Epithelial cell of proximal tubule (primary cell): ENCODE measurements at places on chromosomes 6 and 20.

DNA sequence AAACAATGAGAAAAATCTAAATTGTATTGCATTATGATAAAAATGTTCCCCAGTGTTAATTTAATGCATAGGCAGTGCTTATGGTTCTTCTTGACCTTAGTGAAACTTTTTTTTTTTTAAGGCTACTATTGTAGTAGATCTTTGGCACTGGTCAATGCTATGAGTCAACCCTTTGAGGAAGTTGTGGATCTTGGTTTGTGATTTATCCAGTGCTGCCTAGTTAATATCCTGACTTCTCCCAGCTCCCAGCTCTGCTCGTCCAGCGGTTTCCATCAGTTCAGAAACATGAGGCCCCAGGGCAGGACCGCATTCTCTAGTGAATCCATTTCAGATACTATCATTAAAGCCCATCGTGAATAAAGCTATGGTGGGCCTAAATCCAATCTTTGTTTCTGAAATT lies 364.5 kb upstream of the JARID2 start:
- DNase-seq = peak; percentile 46

DNA sequence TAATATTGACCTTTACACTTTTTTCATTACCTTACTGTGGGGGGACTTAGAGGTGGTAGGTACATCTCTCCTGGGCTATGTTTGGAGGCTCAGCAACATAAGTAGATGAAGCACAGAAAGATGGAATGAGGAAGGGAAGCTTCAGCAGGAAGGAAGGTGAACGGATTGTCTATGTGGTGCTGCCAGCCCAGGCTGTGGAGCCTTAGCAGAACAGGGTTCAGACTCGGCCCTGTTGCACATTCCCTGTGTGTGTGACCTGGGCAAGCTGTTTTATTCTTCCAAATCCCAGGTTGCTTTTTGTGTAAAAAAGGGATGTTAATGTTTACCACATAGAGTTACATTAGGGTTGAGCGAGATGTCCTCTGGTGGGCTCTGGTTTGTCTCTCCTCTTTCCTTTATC lies 41.2 kb downstream of the ANKS1A start:
- DNase-seq = no peak

DNA sequence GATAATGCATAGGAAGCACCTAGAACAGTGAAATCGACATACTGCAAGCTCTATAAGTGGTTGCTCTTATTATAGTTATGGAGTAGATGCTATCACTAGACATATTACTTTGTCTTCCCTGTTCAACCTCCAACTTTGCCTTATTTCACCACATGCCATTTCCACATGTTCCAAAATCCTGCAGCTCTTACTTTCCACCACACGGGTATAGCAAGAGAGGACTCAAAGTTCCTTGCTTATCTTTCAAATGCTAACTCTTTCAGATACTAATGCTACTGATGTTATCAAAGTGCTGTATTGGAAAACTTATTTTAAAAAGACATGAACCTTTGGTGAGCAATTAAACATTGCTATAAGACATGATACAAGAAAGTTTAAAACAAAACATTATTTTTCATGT lies 1130.1 kb downstream of the HACE1 start:
- no peak for DNase-seq

DNA sequence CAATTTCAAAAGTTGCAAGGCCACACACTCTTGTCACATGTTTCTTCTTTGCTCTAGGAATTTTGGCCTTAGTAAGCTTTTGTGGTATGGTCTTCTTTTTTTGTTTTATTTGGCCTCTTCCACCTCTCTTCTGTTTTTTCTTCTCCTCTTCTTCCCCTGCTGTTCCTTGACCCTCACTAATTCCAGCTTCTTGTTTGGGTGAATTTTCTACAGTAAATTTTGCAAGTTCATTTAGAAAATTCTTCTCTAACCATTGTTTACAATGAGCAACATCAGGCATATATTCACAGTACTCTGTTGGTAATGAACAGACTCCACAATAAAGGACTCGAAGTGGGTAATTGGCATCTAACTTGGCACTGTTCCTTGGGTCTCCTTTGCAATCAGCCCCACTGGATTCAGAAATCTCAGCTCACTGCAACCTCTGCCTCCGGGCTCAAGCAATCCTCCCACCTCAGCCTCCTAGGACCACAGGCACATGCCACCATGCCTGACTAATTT lies 5.0 kb downstream of the ASIP start:
- no peak for DNase-seq

DNA sequence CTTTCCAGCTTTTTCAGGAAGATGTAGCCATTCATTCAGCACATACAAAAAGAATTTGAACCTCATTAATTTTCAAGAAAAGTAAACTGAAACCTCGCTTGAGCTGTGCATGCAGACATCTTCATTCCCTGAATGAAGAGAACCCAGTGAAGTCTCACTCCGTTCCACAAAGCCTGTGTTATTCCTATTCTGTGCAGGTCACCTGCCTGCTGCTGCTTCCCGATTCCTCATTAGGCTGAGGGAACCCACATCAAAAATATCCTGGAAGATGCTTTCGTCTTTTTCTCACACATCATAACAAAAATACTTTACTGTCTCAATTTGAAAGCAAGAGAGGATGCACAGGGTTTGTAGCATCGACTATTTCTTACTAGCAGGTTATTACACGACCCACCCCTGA lies 40.1 kb downstream of the TRMT6 start:
- no peak for DNase-seq
